T-cell (primary cell): ENCODE measurements at places on chromosomes 3 and 15.

DNA sequence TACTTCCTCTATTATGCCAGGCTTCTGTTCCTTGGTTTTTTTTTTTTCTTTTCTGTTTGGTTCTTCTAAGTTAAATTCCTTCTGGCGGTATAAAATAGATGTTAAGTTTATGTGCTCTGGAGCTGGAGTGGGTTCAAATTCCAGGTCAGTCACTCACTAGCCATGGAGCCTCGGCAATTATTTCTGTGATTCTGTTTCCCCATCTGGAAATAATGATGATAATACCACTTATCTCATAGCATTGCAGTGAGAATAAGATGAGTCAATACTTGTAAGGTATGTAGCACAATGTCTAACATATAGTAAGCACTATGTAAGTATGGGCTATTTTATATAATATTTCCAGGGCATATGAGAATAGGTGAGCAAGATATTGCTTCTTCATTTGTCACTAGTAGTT is 33.2 kb upstream of the ZDHHC23 start:
- DNase-seq: no peak

- DNase-seq: no peak
Observed at GRCh38 chr3:139601191-139601961, 61.8 kb upstream of the RBP1 start.

DNA sequence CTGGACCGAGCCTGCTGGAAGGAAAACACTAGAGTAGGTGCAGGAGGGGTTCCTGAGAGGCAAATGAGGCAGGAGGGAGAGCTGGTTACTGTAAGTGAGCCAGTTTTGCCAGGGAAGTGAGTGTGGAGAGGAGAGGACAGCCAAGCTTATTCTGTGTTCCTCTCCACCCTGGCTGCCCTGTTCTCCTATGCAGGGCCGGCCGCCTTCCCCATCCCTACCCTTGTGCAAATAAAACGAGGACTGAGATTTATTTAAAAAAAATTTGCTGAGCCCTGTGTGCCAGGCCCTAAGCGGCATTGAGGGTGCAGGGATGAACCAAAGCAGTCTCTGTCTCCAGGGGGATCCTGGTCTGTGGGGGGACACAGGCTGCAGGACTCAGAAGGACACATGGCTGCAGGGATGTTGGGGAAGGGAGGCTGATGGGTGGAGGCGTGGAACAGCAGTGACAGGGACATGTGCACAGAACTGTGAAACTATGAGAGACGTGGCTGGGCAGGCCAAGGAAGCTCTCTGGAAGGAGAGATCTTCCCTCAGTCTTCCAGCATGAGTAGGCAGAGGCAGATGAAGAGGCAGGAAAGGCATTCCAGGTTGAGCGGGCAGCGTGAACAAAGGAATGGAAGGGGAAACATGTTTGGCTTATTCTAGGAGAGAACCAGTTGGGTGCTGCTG is 12.1 kb downstream of the CORO2B start:
- DNase-seq: no peak

DNA sequence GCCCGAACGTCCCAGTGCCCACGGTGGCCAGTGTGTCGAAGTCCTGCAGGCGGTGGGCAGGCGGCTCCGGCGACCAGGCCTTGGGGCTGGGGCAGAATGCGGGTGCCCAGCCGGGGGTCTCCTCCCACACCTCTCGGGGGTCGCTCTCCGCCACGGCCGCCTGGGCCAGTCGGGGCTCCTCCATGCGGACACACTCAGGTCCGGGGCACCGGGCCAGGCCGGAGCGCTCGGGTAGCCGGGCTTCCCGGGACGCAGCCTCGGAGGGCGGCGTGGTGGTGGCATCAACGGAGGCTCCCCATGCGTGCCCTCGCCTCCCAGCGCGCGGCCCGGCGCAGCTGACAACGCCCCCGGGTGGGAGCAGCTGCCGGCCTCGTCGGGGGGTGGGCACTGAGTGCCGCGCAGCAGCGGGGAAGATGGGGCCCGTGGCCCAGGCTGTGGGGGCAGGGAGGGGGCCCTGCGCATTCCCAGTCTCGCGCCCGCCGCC is 30.1 kb upstream of the CERS3 start:
- no peak for DNase-seq

DNA sequence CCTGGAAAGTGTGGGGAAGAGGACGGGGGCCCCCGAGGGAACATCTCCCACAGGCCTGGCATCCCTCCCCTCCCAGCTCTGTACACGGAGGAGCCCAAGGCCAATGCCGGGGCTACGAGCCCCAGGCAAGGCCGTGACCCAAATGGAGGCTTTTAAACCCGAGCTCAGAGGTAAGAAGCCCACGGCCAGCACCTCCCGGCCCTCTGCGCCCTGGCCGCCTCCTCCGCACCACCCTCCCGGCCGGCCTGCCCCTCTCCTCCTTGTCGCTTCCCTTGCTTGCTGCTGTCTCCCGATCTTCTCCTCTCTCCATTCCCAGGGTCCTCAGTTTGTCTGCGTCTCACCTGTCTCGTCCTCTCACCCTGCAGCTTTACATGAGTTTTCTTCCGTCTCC is 1.3 kb downstream of the MUC4 start:
- DNase-seq: no peak

DNA sequence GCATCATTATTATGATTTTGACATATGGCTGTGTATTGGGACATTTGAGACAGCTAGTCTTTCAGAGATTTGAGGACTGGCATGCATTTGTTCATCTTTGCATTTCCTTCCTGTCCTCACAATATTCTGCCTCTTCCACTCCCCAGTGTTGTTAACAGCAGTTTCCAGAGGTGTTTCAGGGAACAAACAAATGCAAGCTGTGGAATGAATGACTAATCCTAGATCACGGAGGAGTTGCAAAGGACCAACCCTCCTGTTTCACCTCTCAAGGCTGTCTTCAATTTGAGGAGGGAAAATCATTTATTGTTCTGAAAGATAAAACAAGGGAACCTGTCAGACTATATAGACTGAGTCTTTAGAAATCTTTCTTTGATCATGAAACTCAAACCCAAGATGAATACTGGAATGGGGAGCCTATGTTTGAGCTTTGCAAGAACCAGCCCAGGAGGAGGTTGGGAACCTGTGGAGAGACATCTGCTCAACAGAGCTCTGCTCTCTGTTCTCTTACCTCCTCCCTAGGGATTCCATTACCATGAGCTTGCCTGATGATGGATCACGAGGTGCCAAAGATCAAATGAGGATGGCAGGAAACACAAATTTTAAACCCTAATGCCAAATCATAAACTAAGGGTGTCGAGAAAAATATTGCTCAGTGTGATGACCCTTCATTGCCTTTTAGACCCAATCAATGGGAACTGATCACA is 68.5 kb downstream of the SLC7A14 start:
- no peak for DNase-seq

GRCh38 chr15:71659730-71660067 is 150.7 kb upstream of the NR2E3 start:
- no peak for DNase-seq

GRCh38 chr3:168585544-168585943 is 489.8 kb upstream of the GOLIM4 start:
- no peak for DNase-seq

DNA sequence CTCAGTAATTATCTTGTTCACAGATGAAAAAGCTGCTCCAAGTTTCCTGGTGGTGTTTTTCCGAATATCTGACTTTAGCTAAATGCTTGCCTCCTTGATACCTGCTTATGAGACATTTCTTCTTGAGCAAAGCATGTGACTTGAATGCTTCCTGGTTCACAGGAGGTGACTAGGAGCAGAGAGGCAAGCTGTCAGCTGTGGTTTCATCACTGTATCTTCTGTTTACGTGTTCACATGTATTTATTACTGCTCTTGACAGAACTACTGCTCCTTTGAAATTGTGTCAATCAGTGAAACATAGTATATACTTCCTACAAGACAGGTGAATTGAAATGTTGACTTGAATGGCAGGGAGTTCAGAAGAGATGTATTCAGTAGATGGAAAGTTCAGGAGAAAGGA is 8.9 kb upstream of the SPPL2A start:
- DNase-seq: no peak

GRCh38 chr15:34754171-34754601 is 612 bp downstream of the GJD2 start:
- DNase-seq: no peak

- DNase-seq: no peak
Observed at GRCh38 chr3:3085782-3086181, 24.4 kb downstream of the IL5RA start.

GRCh38 chr15:89360294-89360971 is 25.8 kb upstream of the POLG start:
- DNase-seq: no peak

DNA sequence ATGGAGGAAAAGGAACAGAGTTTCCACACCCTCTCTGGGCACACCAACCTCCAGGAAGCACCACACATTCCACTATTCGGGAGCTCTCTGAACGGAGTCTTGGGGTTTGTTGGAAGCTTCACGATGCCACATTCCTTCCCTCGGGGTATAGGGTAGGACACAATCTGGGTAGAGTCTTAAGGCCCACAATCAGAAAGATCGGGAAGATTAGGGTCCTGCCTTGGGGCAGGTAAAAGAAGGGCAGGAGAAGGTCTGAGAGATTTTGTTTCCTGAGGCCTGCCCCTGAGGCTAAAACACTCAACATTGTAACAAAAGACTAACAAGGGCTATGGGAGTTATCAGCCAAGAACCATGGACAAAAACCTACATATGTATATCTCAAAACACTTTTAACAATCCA is 89.2 kb upstream of the RAP2B start:
- DNase-seq: no peak

DNA sequence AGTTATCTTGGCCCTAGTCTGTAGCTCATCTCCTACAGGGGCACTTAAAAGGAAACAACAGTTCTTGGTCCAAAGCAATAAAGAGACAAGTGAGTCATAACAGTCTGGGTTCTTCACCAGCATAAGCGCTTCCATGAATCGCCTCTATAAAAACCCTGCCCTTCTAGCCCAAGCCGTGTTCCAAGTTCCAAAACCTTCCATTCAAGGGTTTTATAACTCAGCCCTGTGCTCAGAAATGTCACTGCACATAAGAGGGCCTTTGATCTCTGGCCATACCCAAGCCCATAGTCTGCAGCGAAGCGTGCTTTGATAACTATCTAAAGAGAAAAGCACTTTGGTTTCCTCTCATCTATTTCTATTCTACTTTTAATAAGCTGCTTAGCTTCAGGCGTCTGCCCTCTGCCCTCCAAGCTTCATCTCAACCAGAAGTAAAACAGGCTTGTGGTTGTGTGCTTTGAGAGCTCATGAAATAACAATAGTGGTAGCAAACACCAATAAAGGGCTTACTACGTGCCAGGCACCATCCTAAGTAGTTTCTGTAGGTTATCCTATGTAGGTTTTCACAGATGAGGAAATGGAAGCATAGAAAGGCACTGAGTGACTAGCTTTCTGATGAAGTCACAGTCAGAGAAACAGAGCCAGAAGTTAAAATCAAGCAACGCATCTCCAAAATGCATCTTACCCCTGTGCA is 64.0 kb upstream of the AKAP13 start:
- no peak for DNase-seq

- DNase-seq: no peak
Observed at GRCh38 chr3:100697172-100697571, 12.1 kb upstream of the TFG start.

DNA sequence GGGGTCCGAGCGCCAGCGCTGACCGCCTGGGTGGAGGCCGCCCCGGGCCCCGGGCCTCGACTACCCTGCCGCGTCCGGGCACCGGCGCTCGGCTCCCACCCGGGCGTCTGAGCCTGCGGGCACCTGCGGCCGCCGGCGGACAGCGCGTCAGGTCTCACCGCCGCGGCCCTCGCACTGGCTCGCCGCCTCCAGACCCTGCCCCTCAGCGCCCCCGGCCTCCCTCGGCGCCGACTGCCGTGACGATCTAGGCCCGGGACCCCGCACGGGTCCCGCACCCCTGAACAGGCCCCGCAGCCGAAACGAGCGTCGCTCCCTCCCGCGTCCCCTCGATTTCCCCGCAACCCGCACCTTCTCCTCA is 297 bp downstream of the PRC1 start:
- no peak for DNase-seq

- no peak for DNase-seq
Observed at GRCh38 chr3:128323206-128324081, 143.2 kb downstream of the DNAJB8 start.

DNA sequence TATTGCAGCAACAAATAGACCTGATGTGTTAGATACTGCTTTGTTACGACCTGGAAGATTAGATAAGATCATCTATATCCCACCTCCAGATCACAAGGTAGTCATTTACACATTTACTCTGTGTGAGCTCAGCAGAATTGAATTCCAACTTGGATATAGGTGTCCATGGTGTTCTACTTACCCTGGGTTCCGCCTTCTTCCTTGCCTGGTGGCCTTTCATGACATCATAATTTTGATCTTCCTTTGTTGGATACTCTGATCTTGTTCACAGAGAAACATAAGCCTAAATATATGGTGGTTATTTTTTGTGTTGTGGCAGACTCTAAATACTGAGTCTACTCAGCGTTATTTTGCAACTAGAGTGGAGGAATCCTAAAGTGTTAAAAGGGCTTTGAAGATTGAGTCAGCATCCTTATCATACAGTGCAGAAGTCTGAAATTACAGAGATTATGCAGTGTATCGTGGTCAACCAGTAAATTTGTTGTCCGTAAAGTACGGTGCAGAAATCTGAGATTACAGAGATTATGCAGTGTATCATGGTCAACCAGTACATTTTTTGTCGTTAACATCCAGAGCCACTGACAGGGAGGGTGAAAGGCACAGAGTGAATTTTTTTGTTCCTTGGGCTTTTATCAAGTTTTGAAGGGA is 39.1 kb upstream of the GATM start:
- no peak for DNase-seq

- DNase-seq: no peak
Observed at GRCh38 chr15:47717036-47717612, at the start of gene SEMA6D. SEMA6D (plus strand) TSS chr15:47717505; CDS start chr15:47759799, 42,294 bp downstream.

DNA sequence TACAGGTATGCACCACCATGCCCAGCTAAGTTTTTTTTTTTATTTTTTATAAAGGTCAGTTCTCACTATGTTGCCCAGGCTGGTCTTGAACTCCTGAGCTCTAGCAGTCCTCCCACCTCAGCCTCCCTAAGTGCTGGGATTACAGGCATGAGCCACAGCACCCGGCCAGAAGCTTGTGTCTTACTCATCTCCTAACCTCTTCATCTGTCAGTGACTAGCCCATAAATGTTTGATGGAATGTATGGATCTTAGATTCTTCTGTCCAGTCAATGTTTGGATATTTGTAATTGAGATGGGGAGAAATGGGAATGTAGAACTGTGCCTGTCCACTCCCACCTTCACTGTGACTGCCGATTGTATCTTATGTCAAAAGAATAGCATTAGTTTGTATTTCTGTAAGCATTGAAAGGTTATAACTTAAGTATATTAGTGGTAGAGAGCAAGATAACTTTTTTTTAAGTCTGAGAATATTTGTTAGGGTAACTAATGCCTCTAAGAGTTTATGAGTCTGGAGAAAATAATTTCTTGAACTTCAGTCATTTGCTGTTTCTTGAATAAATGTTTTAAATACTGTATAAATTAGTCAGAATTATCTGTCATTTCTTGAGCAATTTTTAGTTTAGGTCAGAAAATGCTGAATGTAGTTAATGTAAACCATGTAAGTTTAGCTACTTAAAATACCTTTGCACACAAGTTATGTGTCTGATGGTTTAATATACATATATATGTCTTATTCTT is 215.3 kb upstream of the CGNL1 start:
- no peak for DNase-seq

DNA sequence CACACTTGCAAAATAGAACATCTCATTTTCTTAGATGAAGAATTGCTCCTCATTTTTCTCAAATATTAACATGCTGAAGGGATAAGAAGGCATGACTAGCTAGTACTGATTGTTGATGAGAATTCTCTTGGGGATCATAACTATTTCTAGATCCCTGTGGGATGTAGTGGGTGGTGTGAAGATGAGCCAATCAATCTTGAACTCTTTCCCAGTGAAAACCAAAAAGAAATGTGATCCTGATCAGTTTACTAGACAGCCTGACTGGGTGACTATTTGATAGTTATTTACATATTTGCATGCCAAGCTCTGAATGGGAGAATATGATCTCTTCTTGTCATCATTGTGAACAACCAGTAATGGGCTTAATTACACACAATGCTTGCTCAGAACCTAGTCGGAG is 63.7 kb downstream of the ZIC1 start:
- no peak for DNase-seq
